ENCODE measurements at places on chromosomes 13 and 19.

DNA sequence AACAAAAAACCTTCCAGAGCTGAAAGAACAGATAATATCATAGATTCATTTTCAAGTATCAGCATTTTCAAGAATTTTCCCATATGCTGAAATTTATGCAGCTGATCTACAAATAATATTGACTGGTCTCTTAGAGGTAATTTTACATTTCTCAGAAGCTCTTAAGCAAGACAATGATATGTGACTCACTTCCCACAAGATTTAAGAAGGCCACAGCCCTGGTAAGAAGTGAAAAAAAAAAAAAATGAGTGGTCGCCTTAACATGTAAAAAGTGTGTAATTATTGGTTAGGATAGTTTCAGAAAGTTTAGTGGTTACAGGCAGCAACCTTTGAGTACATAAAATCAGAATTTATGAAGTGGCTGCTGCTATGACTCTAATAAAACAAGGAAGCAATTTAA, 54.5 kb downstream of the NUFIP1 start:
- no peak for DNase-seq

GRCh38 chr19:5971714-5972354, 6.1 kb downstream of the RANBP3 start:
- DNase-seq: no peak

GRCh38 chr13:46606970-46607369, 54.0 kb downstream of the LRCH1 start:
- no peak for DNase-seq

DNA sequence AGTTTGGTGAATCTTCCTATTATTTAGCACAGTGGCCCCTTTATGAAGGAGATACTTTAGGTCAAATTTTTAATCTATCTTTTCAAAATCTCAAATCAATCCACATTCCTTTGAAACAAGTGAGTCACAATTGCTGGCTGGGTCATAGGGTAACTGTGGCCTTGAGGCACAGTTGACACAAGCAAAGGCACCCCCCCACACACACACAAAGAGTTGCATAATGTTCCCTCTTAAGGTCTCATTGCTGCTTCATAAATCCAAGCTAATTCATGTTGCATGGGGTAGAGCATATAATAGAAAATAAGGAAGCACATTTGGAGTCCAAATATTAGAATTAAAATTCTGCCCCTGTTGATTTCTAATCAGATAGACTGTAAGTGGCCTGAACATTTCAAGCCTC, 171.5 kb downstream of the DLEU7 start:
- no peak for DNase-seq

DNA sequence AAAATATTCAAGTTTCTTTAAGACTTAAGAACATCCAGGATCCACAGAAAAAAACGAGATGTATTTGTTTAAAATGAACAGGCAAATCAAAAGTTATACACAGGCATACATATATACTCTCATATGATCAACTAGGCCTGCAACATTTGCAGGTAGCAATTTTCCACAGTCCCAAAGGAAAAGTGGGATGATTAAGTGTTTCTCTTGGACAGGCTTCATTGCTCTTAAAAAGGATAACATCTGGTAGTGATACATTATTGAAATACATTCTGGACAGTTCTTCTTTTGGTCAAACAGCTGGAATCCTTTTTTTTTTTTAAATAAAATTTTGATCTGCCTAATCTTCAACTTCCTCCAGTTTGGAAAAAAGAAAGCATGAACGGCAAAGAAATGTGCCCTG, 114.8 kb upstream of the TDRD3 start:
- DNase-seq: no peak

GRCh38 chr19:5152767-5153532, 184.0 kb downstream of the KDM4B start:
- no peak for DNase-seq

GRCh38 chr13:45518525-45519245, 53.9 kb downstream of the COG3 start:
- DNase-seq: no peak

DNA sequence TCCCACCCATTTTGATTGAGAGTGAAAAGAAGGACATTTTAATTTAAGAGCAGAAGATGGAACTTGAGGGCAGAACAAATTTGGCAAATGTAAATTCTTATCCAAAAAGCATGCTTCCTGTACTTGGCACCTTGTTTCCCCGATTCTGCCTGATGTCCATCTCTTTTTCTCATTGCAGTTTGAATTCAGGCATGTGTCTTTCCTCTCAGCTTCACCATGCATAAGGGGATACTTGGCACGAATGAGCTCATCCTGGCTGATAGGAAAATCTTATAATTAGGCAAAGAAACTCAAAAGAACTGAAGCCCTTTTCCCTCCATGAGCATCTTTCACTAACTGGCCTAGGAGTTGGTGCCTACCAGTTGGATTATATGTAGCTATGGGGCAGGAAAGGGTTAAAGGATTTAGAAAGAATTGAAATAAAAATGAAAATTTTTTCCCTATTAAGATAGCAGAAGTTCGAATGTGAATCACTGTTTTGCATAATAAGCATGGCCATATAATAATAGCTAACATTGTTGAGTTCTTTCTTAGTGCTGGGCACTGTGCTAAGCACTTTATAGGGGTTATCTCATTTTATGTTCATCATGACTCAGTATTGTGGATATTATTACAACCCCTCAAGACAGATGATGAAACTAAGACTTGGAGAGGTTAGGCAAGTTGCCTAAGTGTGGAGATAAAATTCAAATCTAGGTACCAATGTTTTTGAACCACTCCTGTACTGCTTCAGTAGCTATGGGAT, 386.6 kb downstream of the KCNRG start:
- no peak for DNase-seq

GRCh38 chr19:17170538-17171297, 44.4 kb upstream of the USE1 start:
- peak; percentile 26 for DNase-seq

All from GM18507 (cell line).